ENCODE measurements at places on chromosomes 3 and 15.

GRCh38 chr3:132803889-132804288, 81.7 kb upstream of the NPHP3 start:
- no peak for DNase-seq
- H3K27ac ChIP-seq, result no peak overlapping the region
- no peak overlapping the region for H3K4me3 ChIP-seq
- no peaks in the 10 kb centered on the region for H3K4me1 ChIP-seq

DNA sequence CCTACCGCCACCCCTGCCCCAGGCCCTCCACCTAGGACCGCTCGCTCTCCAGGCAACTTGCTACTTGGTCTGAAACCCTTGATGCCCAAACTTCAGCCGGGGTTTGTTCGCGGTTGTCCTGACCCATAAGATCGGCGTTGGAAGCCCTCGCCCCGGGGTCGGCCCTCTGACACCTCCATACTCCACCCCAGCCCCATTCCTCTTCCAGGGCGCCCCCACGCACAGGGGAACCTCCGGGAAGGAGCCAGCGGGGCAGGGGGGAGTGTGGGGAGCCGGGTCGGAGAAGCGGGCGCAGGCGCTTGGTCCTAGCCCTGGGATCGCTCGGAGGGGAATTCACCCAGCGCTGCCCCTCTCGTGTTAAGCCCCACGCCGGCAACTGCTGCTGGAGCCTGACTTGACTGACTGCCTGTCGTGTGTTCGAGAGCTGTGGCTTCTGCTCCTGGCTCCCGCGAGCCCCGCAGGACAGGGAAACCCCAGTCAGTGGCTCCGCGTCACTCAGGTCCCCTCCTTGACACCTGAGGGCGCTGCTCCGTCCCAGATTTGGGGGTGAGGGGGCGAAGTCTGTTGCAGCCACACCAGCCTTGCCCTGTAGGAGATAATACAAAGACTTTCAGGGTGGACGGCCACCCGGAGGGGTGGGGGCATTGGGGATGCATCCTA, 675 bp downstream of the RYR3 start:
- no peak for DNase-seq
- peaks cover 18% of the 10 kb centered on the region for H3K27me3 ChIP-seq
- H3K36me3 ChIP-seq, result no peaks in the 10 kb centered on the region
- no peak overlapping the region for H3K4me3 ChIP-seq
- no peaks in the 10 kb centered on the region for H3K4me1 ChIP-seq
- no peak overlapping the region for H3K27ac ChIP-seq

GRCh38 chr15:26731965-26732364, 40.9 kb downstream of the GABRB3 start:
- no peak overlapping the region for H3K4me3 ChIP-seq
- no peak overlapping the region for H3K27ac ChIP-seq
- DNase-seq, result no peak
- no peaks in the 10 kb centered on the region for H3K36me3 ChIP-seq
- no peaks in the 10 kb centered on the region for H3K27me3 ChIP-seq

DNA sequence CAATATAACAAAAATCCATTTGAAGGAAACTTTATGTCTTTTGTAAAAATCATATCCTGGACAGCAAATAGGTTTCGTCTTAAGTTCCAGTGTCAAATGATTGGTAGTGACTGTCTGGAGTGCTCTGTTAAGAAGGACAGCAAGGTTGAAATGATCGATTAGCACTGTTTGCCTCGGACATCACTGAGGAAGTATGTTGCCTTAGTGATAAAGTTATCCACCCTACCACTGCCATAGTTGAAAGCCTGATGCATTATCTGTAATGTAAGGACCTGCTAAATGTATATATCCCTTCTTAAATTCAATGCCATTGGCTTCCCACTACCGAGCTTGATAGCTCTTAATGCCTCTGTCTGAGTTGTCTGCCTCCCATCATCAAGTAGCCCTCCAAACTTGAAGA, 70.0 kb downstream of the CFAP20DC start:
- DNase-seq, result no peak
- no peaks in the 10 kb centered on the region for H3K36me3 ChIP-seq
- no peaks in the 10 kb centered on the region for H3K4me1 ChIP-seq
- H3K4me3 ChIP-seq, result no peak overlapping the region
- H3K27me3 ChIP-seq, result no peaks in the 10 kb centered on the region

DNA sequence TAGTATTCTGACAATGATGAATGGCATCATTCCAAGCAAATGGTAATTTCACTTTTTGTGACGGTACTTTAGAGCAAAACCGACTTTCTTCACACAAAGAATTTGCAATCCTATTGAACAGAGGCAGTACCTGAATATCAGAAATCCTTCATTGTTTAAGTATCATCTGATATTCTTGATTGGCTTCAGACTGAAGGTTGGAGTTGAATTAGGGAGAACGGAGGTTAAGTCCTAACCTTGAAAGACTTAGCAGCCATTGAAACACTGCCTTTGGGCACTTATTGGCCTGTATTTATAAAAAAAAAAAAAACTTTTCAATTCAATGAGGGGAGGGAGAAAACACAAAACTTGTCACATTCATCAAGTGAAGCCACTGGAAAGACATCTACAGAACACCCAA, 89.0 kb downstream of the MECOM start:
- H3K4me3 ChIP-seq, result no peak overlapping the region
- H3K27me3 ChIP-seq, result no peaks in the 10 kb centered on the region
- no peak overlapping the region for H3K27ac ChIP-seq
- H3K36me3 ChIP-seq, result no peaks in the 10 kb centered on the region
- DNase-seq, result no peak

GRCh38 chr3:13134166-13134878, 61.1 kb upstream of the IQSEC1 start:
- no peak for DNase-seq
- H3K27ac ChIP-seq, result no peak overlapping the region
- no peaks in the 10 kb centered on the region for H3K27me3 ChIP-seq
- H3K36me3 ChIP-seq, result peaks cover 7% of the 10 kb centered on the region

- H3K27me3 ChIP-seq, result no peaks in the 10 kb centered on the region
- H3K27ac ChIP-seq, result no peak overlapping the region
- no peaks in the 10 kb centered on the region for H3K36me3 ChIP-seq
- no peak for DNase-seq
Measured at GRCh38 chr15:97153356-97153965, 807.0 kb upstream of the ARRDC4 start.

DNA sequence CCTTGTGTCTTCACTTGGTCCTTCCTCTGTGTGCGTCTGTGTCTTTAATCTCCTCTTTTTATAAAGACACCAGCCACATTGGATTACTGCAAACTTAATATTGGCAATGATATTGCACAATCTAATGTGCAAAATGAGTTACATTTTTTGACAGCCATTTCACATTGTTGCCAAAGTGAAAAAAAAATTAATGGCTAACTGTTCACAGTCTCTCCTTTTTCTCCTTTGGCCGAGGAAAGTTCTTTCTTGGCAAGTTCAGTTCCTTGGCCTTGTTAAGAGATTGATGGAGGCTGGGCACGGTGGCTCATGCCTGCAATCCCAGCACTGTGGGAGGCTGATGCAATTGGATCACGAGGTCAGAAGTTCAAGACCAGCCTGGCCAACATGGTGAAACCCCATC, 62.2 kb upstream of the ZNF280D start:
- no peaks in the 10 kb centered on the region for H3K4me1 ChIP-seq
- no peaks in the 10 kb centered on the region for H3K27me3 ChIP-seq
- no peak for DNase-seq
- H3K36me3 ChIP-seq, result no peaks in the 10 kb centered on the region
- no peak overlapping the region for H3K4me3 ChIP-seq
- H3K27ac ChIP-seq, result no peak overlapping the region

- no peak overlapping the region for H3K4me3 ChIP-seq
- no peak for DNase-seq
- no peak overlapping the region for H3K27ac ChIP-seq
- no peaks in the 10 kb centered on the region for H3K36me3 ChIP-seq
Measured at GRCh38 chr3:55523471-55523870, 36.4 kb upstream of the WNT5A start.

DNA sequence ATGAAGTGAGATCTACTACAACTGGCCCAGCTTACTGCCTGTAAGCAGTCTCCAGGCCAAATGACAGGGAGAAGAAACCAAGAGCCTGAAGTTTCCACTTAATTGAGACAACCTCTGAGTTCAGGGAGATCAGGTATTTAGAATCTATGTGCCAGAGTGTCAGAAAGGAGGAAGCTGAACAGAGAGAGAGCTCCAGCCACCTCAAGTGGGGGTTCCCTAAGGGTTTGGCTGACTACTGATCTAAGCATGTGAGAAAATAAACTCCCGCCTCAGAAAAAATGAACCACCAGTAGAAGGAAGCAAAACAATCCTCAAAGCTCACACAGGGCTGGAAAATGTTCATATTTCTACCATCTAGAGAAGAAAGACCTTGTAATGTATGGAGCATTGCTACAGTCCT, 25.0 kb downstream of the ADAM10 start:
- H3K27me3 ChIP-seq, result no peaks in the 10 kb centered on the region
- DNase-seq, result no peak
- H3K4me1 ChIP-seq, result peaks cover 28% of the 10 kb centered on the region
- peak overlapping the region; percentile 22 for H3K27ac ChIP-seq
- H3K36me3 ChIP-seq, result no peaks in the 10 kb centered on the region

GRCh38 chr3:143163562-143164100, 44.1 kb downstream of the CHST2 start:
- peaks cover 2% of the 10 kb centered on the region for H3K27me3 ChIP-seq
- H3K27ac ChIP-seq, result no peak overlapping the region
- H3K36me3 ChIP-seq, result no peaks in the 10 kb centered on the region
- no peak overlapping the region for H3K4me3 ChIP-seq

DNA sequence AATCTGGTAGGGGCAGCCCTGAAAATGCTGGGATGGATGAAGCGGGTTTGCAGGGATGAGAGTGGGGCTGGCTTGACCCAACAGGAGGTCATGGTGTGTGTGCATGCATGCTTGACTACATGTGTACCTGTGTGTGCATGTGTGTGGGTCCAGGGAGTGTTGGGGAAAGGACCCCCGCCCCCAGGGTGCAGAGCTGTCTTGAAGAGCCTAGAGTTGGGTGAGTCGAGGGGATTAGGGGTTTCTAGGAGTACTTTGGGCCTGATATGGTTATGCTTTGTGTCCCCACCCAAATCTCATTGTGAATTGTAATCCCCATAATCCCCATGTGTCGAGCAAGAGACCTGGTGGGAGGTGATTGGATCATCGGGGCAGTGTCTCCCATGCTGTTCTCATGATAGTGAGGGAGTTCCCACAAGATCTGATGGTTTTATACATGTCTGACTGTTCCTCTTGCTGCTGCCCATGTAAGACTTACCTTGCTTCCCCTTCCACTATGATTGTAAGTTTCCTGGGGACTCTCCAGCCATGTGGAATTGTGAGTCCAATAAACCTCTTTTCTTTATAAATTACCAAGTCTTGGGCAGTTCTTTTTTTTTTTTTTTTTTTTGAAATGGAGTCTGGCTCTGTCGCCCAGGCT, 5.2 kb upstream of the LCTL start:
- no peaks in the 10 kb centered on the region for H3K36me3 ChIP-seq
- H3K27ac ChIP-seq, result no peak overlapping the region
- H3K4me3 ChIP-seq, result no peak overlapping the region
- peaks cover 1% of the 10 kb centered on the region for H3K27me3 ChIP-seq

DNA sequence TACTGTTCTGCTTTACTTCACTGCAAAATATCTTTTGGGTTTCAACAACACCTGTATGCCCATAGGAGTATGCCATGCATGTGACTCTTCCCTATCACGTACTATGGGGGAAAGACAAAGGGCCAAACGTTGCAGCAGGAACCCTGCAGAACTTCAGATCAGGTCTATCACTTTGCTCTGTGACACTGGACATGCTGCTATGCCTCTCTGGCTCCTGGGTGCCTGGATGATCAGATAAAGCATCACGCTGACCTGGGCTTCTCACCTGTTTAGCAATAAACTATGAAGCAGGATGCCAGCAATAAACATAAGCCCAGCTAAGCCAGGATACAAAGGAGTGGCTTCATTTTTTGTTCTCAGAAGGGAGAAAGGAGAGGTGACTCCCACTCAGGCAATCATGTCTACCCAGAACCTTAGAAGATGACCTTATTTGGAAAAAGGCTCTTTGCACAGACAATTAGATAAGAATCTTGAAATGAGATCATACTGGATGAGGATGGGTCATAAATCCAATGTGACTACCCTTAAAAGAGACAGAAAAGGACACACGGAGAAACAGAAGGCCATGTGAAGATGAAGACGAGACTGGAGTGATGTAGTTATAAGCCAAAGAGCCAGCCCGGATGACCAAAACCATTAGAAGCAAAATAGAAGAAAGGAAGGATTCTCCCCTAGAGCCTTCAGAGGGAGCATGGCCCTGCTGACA, 19.3 kb downstream of the POMGNT2 start:
- H3K4me3 ChIP-seq, result no peak overlapping the region
- no peak for DNase-seq
- no peaks in the 10 kb centered on the region for H3K27me3 ChIP-seq
- no peaks in the 10 kb centered on the region for H3K36me3 ChIP-seq

GRCh38 chr15:83982748-83983147, 252.8 kb upstream of the GOLGA6L4 start:
- no peaks in the 10 kb centered on the region for H3K27me3 ChIP-seq
- no peak overlapping the region for H3K27ac ChIP-seq
- no peak overlapping the region for H3K4me3 ChIP-seq
- H3K4me1 ChIP-seq, result no peaks in the 10 kb centered on the region
- no peak for DNase-seq

DNA sequence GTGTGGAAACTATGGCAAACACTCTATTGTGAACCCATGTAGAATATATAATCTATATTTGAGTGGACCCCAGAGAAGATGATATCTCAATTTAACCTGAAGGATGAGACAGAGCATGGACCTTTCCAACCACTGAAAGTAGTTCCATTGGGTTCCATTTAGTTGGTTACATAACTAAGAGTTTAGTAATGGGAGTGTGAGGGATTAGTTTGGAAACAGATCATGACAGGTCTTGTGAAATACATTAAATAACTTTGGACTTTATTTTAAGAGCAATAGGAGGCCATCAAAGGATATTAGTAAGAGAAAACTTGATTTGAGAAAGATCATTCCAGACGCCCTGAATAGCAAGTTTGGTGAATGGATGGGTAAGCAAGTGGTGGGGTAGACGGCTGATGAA, 487.2 kb upstream of the ROBO2 start:
- no peaks in the 10 kb centered on the region for H3K27me3 ChIP-seq
- H3K4me1 ChIP-seq, result no peaks in the 10 kb centered on the region
- H3K36me3 ChIP-seq, result no peaks in the 10 kb centered on the region
- H3K27ac ChIP-seq, result no peak overlapping the region
- no peak for DNase-seq

DNA sequence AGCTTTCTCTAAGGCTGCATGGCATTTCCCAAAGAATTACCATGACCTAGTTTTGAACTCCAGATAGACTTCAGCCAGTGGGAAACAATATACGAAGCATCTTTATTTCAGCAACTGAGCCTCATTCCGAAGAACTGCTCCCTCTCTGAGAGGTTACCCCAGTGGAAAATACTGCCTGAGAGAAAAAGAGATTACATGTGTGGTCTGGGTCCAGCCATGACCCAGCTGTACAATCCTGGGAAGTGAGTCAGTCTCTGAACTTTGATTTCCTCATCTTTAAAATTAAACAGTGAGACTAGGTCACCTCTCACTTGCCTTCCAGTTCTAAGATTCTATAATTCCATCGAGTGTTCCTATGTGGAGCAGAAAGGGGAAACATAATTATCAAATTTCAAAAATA, 42.4 kb downstream of the TNIK start:
- H3K36me3 ChIP-seq, result no peaks in the 10 kb centered on the region
- DNase-seq, result peak; percentile 2
- no peaks in the 10 kb centered on the region for H3K4me1 ChIP-seq

Measured in HepG2 (cell line).